Cardiac fibroblast (primary cell): ENCODE measurements at places on chromosomes 6 and 20.

GRCh38 chr6:48917233-48917632, 545.8 kb downstream of the MMUT start:
- DNase-seq = no peak

DNA sequence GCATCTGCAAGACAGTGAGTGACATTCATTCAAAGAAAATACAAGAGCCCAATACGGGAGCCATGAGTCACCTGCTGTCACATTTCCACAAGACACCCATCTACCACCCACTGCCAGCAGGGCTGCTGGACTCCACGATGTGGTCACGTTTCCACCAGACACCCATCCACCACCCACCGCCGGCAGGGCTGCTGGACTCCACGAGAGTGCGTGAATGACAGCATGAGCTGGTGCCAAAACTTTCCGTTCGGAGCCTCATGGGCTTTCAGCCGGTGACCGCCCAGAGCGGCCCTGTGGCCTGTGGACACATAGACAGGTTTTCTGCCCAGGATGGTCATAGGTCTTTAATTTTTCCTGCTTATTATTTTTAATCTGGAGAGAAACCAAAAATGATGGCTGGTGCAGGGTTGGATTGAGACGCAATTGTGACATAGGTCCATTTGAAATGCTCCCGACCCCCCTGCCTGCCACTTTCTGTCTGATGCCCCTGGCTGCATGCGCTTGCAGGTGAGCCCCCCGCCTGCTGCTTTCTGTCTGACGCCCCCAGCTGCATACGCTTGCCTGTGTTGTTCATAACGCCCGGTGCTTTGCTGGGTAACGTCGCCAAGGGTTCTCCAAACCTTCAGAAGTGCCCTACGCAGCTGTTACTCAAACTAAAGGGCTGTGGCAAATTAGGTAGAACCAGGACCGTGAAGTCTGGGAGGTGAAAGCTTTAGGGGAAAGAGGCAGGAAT, 59.1 kb upstream of the SMOC2 start:
- no peak for DNase-seq

DNA sequence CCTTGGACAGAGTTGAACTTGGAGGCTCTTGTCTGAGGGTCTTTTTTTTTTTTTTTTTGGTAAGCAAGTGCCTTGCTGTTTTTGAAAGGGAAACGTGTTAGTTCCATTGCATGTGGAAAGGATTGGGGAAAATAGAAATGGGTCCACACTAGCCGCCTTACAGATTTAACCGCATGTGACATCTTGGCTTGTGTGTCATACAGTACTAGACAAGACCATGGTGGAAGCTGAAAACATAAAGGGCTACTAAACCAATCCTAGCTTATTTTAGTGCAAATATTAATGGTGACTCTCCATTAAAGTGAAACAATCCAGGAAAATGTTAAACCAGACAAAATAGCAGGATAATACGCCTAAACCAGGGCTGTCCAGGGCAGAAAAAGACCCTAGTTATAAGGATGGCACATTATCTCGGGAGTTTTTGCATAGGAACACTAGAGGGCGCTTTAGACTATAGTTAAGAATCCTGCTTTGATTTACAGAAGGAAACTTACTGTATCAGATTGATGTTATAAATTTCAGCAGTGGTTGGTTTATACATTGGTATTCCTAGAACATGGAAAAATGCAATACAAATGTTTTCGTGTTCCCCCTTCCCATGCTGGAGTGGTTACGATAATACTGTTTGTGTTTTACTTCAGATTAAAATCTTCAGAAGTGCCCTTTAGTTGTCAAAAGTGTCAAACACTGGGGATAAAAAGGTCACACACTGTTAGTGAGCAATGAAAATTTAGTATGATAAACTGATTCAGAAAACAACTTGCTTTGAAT, 59.8 kb upstream of the DEK start:
- DNase-seq = peak; percentile 74

GRCh38 chr20:2760952-2761305, 39.5 kb downstream of the CPXM1 start:
- no peak for DNase-seq

- no peak for DNase-seq
Observed at GRCh38 chr6:18053078-18053477, 65.6 kb upstream of the KIF13A start.

DNA sequence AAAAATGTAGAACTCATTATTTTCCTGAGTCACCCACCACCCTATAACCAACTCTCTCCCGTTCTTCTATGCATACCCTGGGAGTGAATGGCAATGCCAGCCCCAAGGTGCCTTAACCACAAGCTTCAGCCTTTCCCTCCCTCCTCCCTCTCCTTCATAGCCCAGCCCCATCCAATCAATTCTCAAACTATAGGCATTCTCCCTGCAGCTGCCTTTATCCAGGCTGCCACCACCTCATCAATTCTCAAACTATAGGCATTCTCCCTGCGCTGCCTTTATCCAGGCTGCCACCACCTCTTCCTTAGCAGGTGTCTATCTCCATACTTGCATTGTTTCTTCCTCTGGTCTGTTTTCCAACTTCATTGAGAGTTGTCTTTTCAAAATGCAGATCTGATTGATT, 77.1 kb downstream of the PLEKHG1 start:
- DNase-seq = no peak

- no peak for DNase-seq
Observed at GRCh38 chr6:20137837-20138236, 74.4 kb downstream of the MBOAT1 start.

GRCh38 chr6:118739696-118740353, 88.4 kb upstream of the CEP85L start:
- DNase-seq = peak; percentile 28

DNA sequence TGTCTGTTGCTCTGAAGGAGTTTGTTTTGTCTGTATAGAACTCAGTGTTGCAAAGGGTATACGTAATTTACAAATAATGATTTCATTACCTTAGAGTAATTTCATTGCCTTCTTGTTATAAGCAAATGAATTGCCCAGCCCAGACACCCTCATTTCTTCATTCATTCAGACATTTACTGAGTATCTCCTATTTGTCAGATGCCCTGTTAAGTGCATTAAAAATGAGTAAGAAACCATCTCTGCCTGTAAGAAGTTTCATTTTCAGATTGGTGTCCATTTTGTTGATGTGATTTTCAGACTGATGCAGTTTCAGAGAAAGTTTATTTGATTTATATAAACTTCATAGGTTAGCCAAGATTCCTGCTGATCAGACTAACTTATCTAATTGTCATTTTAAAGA, 429.3 kb downstream of the PHF3 start:
- no peak for DNase-seq

DNA sequence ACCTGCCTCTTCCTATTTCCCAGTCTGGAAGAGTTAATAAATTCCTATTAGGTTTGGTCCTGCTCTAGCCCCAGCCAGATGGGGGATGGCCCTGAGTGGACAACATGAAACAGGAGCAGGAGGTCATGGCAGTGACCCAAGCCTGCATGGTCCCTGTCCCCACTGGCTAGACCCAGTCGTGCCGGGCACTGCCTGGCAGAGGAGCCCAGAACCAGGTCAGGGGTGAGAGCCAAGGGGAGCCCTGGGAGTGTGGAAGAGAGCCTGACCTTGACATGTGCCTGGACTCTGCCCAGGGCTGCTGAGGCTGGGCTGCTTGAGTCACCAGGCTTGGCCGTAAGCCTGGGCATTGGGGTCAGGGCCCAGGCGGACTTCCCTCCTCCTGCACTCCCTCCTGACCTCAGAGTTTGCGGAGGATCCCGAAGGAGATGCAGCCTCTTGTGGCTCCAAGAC, 3.6 kb downstream of the AVP start:
- peak; percentile 51 for DNase-seq

- DNase-seq = no peak
Observed at GRCh38 chr20:58084966-58085365, 143.5 kb downstream of the ANKRD60 start.

GRCh38 chr6:112180095-112180820, 74.1 kb downstream of the LAMA4 start:
- DNase-seq = peak; percentile 91

DNA sequence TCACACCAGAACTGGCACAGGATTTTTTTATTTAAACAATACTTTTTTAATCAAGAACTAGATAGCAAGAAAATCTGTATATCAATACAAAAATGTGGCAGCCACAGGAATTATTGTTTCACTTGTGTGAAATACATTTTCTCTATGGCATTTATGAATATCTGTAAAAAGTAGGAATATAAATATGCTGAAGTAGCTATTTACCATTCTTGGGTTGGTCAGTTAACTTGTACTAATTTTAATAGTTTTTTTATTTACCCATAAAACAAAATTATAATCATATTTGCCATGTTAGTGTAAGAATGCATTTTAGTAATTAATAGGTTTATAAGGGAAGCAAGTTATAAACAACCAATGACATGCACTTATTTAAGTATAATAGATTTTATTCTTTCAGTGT, 31.4 kb upstream of the TMEM30A start:
- no peak for DNase-seq

- no peak for DNase-seq
Observed at GRCh38 chr6:13834790-13835189, 20.4 kb upstream of the MCUR1 start.

DNA sequence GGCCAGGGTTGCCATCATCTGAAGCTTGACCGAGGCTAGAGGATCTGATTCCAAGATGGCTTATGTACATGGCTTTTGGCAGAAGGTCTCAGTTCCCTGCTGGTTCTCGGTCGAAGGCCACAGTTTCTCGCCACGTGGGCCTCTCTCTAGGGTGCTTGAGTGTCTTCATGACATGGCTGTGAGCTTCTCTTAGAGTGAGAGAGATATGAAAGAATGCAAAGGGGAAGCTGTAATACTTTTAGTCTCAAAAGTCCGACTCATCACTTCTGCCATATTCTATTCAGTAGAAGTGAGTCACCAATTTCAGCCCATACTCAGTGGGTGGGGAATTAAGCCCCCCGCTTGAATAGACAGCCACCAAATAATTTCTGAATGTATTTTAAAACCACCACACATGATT, 94.2 kb downstream of the UTRN start:
- DNase-seq = peak; percentile 69

DNA sequence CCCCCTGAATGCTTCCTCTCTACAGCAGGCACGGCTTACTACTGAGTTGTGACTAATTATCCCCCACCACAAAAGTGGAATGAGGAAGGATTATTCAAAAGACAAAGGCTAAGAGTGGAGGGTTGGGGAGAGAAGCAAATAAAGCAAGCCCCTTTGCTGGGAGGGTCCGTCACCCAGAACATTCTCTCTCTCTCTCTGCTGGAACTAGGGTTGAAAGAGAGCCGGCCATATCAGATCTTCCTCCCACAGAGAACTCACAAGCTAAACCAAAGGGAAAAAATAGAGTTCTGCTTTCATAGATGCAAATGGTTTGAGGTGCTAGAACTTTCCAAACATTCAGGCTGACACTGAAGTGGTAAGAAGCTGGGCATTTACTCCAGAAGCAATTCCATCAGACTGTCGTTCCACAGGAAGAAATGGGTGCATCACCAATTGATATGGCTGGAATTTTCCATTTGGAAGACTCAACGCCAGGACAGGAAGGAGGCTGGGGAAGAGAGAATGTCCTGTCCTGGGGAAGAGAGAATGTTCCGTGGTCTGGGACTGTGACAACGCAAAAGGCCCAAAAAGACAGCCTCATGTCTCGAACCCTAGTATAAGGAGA, 7.9 kb downstream of the ZMYND8 start:
- DNase-seq = no peak

GRCh38 chr20:29296256-29297230, 1960.9 kb upstream of the DEFB115 start:
- DNase-seq = no peak

DNA sequence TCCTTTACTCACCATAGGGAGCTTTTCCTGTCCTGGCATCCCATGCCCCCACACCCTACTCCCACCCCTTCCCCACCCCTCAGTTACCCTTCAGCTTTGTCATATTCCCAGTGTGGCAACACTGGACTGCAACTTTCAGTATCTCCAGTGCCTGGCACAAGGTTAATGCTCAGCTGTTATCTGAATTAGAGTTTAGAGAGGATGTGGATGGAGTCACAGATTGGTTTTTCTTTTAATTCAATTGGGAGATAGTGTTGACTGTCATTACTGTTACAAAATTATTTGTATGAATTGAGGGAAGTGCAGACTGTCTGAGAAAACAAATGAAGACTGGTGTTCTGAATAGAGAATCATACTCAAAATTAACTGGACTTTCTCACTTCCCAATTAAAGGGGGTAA, 89.9 kb downstream of the TULP4 start:
- DNase-seq = no peak

- no peak for DNase-seq
Observed at GRCh38 chr20:63744574-63745423, 5.2 kb downstream of the SLC2A4RG start.

DNA sequence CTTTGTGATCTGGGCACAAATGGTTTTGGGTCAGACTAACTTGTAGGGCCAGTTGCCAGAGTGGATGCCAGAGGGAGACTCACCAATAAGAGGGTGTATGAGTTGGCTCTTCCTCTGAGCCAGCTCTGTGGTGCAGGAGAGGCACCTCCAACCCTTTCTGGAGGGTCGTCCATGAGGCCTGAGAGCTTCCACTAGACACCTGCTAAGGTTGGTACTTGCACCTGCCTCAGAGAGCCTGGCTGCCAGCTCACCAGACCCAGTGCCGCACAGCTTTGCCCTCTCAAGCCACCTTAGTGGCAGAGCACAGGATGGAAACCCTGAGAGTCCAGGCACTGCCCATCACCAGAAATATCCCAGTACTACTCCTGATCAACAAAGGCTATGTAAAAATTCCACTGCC, 504.3 kb downstream of the EYS start:
- DNase-seq = no peak

DNA sequence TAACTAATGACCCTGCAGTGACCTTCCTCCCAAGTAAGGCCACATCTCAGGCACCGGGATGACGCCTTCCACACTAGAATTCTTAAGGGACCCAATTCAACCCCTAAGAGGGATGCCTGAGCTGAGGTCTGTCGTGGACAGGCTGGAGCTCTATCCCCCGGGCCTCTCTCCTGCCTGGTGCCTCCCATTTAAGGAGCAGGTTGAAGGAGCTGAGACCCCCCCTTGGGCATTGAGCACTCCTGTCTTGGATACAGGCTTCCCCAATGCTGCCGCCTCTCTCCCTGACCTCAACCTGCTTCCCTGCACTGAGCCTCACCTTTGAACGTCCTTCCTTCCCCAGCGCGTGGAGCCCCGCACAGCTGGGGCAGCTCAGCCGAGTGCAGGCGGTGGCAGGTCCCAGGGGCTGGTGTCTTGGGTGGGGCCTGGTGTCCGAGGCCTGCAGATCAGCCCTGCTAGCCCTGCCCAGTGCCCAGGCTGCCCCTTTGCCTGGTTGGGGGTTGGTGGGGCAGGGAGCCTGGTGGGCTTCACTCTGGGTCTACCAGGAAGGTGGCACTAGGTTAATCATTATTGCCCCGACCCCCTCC, 19.9 kb upstream of the BHLHE23 start:
- no peak for DNase-seq

- no peak for DNase-seq
Observed at GRCh38 chr6:7900621-7901020, 10.0 kb downstream of the TXNDC5 start.

DNA sequence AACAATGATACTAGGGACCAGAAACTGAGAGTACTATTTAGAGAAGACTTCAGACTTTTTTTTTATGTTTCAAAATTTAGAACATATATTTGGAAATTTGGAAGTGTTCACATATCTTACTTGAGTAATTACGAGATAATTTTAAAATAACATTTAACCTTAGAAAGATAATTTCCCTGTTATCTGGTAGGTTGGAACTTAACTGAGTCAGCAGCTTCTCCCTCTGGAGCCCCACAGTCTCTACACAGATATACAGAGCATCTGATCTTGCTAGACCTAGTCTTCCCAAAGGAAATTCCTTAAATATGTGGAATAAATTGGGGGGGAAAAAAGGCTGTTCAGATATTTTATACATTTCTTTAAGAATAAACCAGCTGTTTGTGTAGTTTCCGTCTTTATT, 48.6 kb downstream of the TSPYL4 start:
- no peak for DNase-seq
